ENCODE measurements at places on chromosomes 7 and 10. TPM values are rescaled to one million over a fixed set of nuclear protein-coding genes. Genes with fewer than 3 reads are reported as not detected.

OAT gene
- polyA plus RNA-seq, result 26.5 TPM

DNA sequence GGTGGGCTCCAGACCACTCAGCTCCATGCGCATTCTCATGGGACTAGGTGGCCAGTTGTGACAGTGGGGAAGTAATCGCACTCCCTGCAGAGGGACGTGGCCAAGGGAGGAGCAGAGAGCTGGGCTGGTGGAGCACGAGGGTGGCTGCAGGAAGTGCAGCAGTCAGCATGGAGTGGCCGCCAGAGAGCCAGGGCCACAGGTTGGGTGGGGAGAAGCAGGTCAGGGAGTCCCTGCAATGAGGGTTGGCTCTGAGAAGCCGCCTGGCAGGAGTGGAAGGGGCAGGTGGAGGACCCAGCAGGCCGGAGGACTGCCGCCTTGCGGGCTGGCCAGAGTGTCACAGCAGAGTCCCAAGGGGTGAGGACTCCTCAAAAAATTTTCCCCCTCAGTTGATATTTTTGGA, 26.2 kb downstream of the FKBP6 start:
- no peak overlapping the region for H3K4me3 ChIP-seq
- no peaks in the 10 kb centered on the region for H3K36me3 ChIP-seq
- no peaks in the 10 kb centered on the region for H3K27me3 ChIP-seq
- no peak overlapping the region for H3K27ac ChIP-seq
- no peak for DNase-seq

DNA sequence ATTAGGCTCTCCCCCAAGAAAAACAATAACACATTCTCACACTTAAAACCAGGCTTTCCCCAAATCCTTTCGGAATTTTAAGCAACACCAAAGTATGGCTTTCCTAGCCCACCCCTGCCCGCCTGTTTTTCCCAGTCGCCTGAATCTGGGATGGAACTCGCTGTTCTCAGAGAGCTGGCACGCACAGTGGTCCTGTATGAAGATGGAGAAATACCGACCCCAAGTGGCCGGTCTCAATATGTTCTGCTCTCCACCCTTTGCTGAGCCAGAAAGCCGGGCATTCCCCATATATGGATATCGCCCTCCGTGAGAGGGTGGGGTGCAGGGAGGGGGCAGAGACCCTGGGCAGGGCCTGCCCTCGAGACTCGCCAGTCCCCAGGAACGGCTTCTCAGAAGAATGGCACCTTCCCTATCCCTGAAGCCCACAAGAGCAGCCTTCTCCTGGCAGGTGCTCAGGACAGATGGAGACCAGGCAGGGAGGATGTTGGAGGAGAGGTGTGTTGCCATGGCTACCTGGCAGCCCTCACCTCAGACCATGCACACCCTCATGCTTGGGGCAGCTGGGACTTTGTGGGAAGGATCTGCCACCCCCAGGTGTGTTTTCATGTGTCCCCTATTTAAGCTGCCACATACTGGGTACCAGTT, 3.4 kb downstream of the TACR2 start:
- DNase-seq, result peak; percentile 66
- H3K27me3 ChIP-seq, result no peaks in the 10 kb centered on the region
- no peak overlapping the region for H3K4me3 ChIP-seq
- no peaks in the 10 kb centered on the region for H3K36me3 ChIP-seq
- no peak overlapping the region for H3K27ac ChIP-seq

CDNF gene
- 0.67 TPM for polyA plus RNA-seq

- no peaks in the 10 kb centered on the region for H3K36me3 ChIP-seq
- peak overlapping the region; percentile 28 for H3K4me3 ChIP-seq
- H3K27ac ChIP-seq, result no peak overlapping the region
- H3K4me1 ChIP-seq, result peaks cover 18% of the 10 kb centered on the region
- DNase-seq, result no peak
- peaks cover 36% of the 10 kb centered on the region for H3K27me3 ChIP-seq
These were observed 977 bp downstream of the CACNB2 start for GRCh38 chr10:18140957-18141845.

GRCh38 chr7:1238931-1239802, 6.5 kb downstream of the UNCX start:
- DNase-seq, result no peak
- peaks cover 39% of the 10 kb centered on the region for H3K4me1 ChIP-seq
- peaks cover 86% of the 10 kb centered on the region for H3K27me3 ChIP-seq

- H3K36me3 ChIP-seq, result no peaks in the 10 kb centered on the region
- H3K27me3 ChIP-seq, result no peaks in the 10 kb centered on the region
- H3K4me1 ChIP-seq, result no peaks in the 10 kb centered on the region
- no peak overlapping the region for H3K4me3 ChIP-seq
These were observed 598.1 kb downstream of the SH2D4B start for GRCh38 chr10:81135851-81136250.

DPY19L1 gene
- 4.8 TPM for polyA plus RNA-seq

DNA sequence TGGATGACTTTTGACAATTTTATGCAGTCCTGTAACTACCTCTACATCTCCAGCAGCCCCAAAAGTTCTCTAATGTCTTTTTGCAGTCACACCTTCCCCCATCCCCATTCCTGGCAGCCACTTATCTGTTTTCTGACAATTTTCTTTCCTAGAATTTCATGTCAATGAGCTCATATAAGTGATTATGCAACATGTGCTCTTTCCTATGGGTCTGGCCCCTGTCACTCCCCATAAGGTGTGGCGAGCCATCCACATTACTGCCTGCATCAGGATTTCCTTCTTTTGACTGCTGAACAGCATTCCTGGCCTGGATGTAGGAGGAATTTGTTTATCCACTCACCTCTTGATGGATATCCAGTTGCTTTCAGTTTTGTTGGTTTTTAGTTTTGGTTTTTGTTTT, 146.7 kb upstream of the MGMT start:
- no peaks in the 10 kb centered on the region for H3K27me3 ChIP-seq
- H3K27ac ChIP-seq, result no peak overlapping the region
- DNase-seq, result no peak
- no peaks in the 10 kb centered on the region for H3K36me3 ChIP-seq
- no peaks in the 10 kb centered on the region for H3K4me1 ChIP-seq
- no peak overlapping the region for H3K4me3 ChIP-seq

COL13A1 gene
- 13.7 TPM for polyA plus RNA-seq

DNA sequence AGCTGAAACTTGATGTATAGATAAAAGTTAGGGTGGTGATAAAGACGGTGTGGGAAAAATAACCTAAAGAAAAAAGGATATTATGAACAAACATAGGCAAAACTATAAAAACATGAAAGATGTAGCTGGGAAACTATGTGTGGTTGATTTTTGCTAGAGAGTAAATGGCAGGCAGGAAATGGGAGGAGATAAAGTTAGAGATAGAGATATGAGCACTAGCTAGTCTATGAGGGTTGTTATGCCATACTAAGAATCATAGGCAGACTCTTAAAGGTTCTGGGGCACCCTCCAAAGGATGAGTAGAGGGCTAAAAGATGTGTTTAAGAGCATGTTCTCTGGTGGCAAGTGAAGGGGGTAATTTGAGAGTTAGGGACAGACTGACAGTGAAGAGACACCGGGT, 1109.2 kb downstream of the GATA3 start:
- no peaks in the 10 kb centered on the region for H3K36me3 ChIP-seq
- no peaks in the 10 kb centered on the region for H3K27me3 ChIP-seq
- no peaks in the 10 kb centered on the region for H3K4me1 ChIP-seq
- no peak for DNase-seq

DNA sequence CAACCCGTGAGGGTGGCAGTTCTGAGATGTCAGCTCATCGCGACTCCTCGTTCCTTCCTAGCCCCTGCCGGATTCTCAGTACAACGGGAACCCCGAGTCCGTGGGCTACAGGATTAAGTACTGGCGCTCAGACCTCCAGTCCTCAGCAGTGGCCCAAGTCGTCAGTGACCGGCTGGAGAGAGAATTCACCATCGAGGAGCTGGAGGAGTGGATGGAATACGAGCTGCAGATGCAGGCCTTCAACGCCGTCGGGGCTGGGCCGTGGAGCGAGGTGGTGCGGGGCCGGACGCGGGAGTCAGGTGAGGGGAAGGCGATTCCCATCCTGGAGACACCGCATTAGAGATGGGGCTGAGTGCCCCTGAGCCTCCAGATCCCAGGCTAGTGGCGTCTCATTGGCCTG, 568.1 kb upstream of the FOXK1 start:
- no peaks in the 10 kb centered on the region for H3K36me3 ChIP-seq
- H3K4me1 ChIP-seq, result no peaks in the 10 kb centered on the region
- DNase-seq, result peak; percentile 69
- H3K27ac ChIP-seq, result no peak overlapping the region
- no peak overlapping the region for H3K4me3 ChIP-seq

PLAC9 gene
- polyA plus RNA-seq, result 5.6 TPM

DNA sequence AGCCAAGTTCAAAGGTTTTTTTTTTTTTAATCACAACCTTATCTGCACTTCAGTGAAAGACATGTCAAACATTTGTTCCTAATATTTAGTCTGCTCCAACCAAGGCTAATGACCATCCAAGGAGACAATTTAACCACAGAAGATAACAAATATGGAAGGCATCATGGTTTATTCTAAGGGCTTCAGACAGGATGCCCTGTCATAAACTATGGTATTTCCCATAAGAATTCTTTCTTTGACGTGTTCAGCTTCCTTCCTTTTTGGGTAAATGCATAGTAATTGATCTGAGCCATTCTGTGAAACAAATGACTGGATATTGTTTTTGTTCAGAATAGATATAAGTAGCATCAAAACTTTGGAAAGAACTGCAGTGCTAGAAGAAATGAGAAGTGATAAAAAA, 326.5 kb upstream of the AOAH start:
- H3K4me3 ChIP-seq, result no peak overlapping the region
- H3K4me1 ChIP-seq, result peaks cover 14% of the 10 kb centered on the region

DNA sequence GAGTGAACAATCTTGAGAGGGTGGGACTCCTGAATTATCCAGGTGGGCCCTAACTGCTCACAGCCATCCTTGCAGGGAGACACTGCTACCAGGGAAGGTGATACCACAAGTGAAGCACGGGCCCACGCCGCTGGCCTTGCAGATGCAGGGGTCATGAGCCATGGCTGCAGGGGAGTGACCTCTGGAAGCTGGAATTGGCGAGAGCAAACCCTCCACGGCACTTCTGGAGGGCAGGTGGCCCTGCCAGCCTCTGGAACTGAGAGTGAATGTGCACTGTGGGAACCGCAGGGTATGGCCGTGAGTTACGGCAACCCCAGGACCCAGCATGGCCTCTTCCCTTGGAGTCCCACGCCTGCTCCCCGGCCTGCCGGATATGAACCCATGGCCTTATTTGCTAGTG, 37.5 kb downstream of the STK32C start:
- H3K27ac ChIP-seq, result no peak overlapping the region
- H3K27me3 ChIP-seq, result no peaks in the 10 kb centered on the region
- no peaks in the 10 kb centered on the region for H3K4me1 ChIP-seq
- H3K4me3 ChIP-seq, result no peak overlapping the region
- peak; percentile 62 for DNase-seq
- H3K36me3 ChIP-seq, result no peaks in the 10 kb centered on the region

DNA sequence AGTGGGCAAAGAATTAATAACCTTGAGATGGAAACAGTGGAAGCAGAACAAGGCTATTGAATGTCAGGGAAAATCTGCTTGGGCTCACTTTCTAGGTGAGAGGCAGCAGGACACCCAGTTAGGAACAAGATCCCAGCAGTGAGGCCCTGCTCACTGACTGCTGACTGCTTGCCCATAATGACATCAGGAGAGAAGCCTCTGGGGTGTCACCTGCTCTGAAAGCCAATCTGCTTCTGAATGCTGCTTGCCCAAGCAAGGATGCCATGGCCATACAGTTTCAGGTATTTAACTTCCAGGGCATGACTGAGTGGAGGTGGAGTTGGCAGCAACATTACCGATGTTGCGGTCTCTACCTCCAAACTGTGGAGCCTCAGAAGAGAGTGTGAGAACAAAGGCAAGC, 11.7 kb upstream of the WAPL start:
- H3K27me3 ChIP-seq, result no peaks in the 10 kb centered on the region
- no peak overlapping the region for H3K4me3 ChIP-seq
- H3K4me1 ChIP-seq, result peaks cover 21% of the 10 kb centered on the region
- no peaks in the 10 kb centered on the region for H3K36me3 ChIP-seq
- H3K27ac ChIP-seq, result no peak overlapping the region

- no peaks in the 10 kb centered on the region for H3K4me1 ChIP-seq
- no peaks in the 10 kb centered on the region for H3K27me3 ChIP-seq
- no peak for DNase-seq
- no peaks in the 10 kb centered on the region for H3K36me3 ChIP-seq
These were observed 254.8 kb downstream of the HGF start for GRCh38 chr7:81515009-81515408.

LLCFC1 gene
- polyA plus RNA-seq, result 0.18 TPM

KLLN gene
- 0.93 TPM for polyA plus RNA-seq

WNT16 gene
- 0.33 TPM for polyA plus RNA-seq

DNA sequence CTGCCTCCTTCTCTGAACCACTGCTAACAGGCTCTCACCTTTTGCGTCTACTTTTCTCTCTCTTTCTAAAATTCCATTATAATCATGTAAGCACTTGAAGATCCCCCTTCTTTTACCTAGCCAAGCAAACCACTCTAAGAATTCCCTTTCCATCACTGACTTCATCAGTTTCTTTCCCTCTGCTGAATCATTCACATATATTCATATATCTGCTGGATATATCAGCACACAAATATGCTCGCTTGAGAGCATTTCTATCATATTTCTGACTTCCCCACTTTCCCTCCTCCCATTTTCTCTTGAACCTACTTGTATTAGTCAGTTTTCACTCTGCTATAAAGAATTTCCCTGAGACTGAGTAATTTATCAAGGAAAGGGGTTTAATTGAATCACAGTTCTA, 84.2 kb upstream of the LRRN3 start:
- DNase-seq, result no peak
- H3K36me3 ChIP-seq, result no peaks in the 10 kb centered on the region
- H3K4me3 ChIP-seq, result no peak overlapping the region
- H3K27me3 ChIP-seq, result no peaks in the 10 kb centered on the region
- no peaks in the 10 kb centered on the region for H3K4me1 ChIP-seq
- H3K27ac ChIP-seq, result no peak overlapping the region

- H3K27ac ChIP-seq, result peak overlapping the region; percentile 93
- H3K4me3 ChIP-seq, result no peak overlapping the region
- peak; percentile 66 for DNase-seq
- no peaks in the 10 kb centered on the region for H3K27me3 ChIP-seq
- H3K4me1 ChIP-seq, result peaks cover 73% of the 10 kb centered on the region
- H3K36me3 ChIP-seq, result peaks cover 57% of the 10 kb centered on the region
These were observed 59.3 kb downstream of the MKI67 start for GRCh38 chr10:128066870-128067382.

- H3K36me3 ChIP-seq, result no peaks in the 10 kb centered on the region
- H3K4me1 ChIP-seq, result no peaks in the 10 kb centered on the region
- H3K27me3 ChIP-seq, result no peaks in the 10 kb centered on the region
- DNase-seq, result no peak
- no peak overlapping the region for H3K27ac ChIP-seq
These were observed 50.1 kb downstream of the MCU start for GRCh38 chr10:72742092-72742491.

PIK3AP1 gene
- 62.7 TPM for polyA plus RNA-seq
